Cardiac septum (tissue), 1 donor: ENCODE measurements at places on chromosomes 2 and 18.
A peak's percentile ranks its signal among the peaks of the same experiment; 100 is the strongest.

DNA sequence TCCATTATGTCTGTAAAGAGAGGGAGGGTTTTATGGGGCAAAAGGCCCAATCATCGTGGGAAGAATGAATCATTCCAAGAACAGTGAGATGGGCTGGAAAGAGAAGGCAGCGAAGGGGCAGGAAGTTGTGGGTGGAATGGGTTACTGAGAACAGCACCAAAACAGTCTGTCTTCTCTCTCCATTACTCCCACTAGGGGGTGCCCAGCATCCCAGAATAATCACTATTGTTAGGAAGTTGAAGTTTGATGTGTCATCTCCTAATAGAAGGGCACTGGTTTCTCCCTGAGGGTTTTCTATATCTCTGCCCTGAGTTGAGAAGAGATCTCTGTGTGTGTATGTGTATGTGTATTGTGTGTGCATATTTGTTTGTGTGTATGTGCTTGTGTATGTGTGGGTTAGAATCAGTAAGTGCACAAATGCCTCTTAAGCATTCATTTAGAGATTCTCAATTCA lies 76.6 kb upstream of the MAP4K3 start:
- no peak for DNase-seq

- no peak for DNase-seq
Measured at GRCh38 chr2:236910781-236911495, 174.8 kb upstream of the COPS8 start.

DNA sequence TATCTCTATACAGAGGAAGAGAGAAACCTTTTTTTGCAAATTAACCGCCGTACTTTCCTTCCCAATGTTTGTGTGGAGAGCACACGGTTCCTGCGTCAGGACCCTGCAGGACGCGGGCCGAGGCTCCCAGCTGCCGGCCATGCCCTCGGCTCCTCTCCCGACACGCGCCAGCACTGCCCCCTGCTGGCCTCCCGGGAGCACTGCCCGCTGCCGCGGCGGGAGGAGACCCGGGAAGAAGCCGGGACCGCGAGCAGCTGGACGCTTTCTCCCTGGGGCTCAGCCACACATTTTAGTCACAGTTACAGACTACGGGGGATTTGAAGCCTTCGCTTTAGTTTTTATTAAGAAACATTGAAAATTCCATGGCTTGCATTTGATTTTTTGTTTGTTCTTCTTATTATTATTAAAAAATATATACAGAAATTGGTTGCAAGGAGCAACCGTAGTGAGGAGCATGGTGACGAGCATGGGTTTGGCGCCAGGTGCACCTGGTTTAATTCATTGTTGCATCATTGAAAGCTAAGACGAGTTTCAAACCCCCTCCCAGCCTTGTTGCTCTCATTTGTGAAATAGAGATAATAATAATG lies 401.2 kb downstream of the GALR1 start:
- DNase-seq = peak; percentile 82

- no peak for DNase-seq
Measured at GRCh38 chr2:110843496-110843895, 111.1 kb downstream of the ACOXL start.

DNA sequence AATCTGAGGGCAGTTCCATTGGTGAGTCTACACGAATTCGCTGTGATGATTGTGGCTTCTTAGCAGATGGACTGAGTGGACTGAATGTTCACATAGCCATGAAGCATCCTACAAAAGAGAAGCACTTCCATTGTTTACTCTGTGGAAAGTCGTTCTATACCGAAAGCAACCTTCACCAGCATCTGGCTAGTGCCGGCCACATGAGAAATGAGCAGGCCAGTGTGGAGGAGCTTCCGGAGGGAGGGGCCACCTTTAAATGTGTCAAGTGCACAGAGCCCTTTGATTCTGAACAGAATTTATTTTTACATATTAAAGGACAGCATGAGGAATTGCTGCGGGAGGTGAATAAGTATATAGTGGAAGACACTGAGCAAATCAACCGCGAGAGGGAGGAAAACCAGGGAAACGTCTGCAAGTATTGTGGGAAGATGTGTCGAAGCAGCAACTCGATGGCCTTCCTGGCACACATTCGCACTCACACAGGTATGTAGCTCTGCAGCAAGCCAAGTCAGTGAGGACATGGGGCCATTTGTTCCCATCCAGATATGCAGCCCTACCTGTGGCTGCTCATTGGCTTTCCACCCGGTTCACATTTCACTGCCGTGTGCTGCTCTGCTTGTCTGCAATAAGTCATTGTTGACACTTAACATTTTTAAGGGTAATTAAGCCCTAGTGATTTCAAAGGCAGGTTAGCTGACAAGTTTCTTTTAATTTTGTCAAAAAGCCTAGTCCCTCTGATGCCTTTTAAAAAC lies 37.7 kb downstream of the ZNF407 start:
- no peak for DNase-seq

- DNase-seq = no peak
Measured at GRCh38 chr2:106075048-106075447, 119.1 kb downstream of the UXS1 start.
